NCI-H1048 (cell line): ENCODE measurements at places on chromosomes 5 and 9.

- DNase-seq, result no peak
These were observed 104.1 kb downstream of the TTLL11 start for GRCh38 chr9:121989010-121989409.

DNA sequence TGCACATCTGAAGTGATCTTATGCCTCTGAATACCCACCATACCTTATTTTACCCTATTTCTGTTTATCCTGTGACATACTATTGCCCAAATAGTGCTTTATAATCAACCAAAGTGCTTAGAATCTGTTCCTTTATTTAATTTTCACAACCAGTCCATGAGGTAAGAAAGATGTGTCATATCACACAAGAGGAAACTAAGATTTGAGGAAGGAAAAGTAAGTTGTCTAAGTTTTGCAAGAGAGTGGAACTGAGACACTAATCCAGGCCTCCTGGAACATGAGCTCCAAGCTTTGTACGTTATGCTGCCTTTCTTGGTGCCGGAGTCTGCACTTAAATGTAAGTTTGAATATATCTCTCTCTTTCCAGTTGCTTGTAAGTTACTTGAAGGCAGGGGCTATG lies 17.2 kb downstream of the KDM3B start:
- no peak for DNase-seq

GRCh38 chr5:143052967-143053682 lies 282.9 kb downstream of the ARHGAP26 start:
- no peak for DNase-seq

DNA sequence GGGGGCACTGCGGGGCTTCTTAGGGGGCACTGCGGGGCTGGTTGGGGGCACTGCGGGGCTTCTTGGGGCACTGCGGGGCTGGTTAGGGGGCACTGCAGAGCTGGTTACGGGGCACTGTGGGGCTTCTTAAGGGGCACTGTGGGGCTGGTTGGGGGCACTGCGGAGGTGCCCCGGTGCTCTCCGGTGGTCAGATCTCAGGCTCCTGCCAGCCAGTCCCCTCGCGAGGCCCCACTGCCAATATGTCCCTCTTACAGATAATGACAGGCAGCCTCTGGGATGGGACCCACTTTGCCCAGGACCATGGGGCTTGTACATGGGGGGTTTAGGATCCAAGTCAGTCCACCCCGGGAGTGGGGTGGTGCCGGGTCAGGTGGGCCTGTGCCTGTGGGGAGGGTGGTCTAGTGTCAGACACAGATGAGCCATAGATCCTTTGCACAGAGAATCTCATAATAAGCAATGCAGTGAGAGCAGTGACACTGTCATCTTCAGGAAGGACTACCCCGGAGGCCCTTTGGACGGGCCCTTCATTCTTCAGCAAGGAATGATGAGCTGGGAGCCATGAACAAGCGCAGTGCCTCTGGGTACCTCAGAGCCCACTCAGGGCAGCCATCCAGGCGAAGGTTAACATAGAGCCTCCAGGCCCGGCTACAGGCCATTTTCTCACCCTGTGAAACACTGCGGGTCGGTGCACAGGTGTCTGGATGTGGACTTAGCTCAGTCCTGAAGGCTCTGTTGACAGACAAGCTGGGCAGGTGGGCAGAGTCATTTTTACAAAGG lies 38.2 kb downstream of the COL5A1 start:
- DNase-seq, result no peak

- DNase-seq, result no peak
These were observed 65.3 kb downstream of the CDO1 start for GRCh38 chr5:115751176-115751575.

- no peak for DNase-seq
These were observed 196.9 kb downstream of the TUSC1 start for GRCh38 chr9:25481372-25481771.
